ENCODE measurements at places on chromosomes 4 and X.
A peak's percentile ranks its signal among the peaks of the same experiment; 100 is the strongest.

- no peak overlapping the region for H3K27ac ChIP-seq
- H3K4me1 ChIP-seq = no peaks in the 10 kb centered on the region
- no peak for DNase-seq
- H3K27me3 ChIP-seq = no peaks in the 10 kb centered on the region
- H3K36me3 ChIP-seq = no peaks in the 10 kb centered on the region
- no peak overlapping the region for H3K4me3 ChIP-seq
Measured at GRCh38 chrX:65841263-65841662, 173.8 kb downstream of the MSN start.

DNA sequence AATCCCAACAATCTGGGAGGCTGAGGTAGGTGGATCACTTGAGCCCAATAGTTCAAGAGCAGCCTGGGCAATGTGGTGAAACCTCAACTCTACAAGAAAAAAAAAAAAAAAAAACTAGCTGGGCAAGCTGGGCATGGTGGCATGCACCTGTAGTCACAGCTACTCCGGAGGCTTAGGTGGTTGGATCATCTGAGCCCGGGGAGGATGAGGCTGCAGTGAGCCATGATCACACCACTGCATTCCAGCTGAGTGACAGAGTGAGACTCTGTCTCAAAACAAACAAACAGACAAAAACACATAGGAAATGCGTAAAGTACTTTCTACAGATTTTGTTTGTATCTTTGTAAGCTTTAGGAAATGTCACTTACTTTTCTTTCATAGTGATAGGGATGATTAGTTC is 307.2 kb upstream of the NR3C2 start:
- H3K36me3 ChIP-seq = no peaks in the 10 kb centered on the region
- H3K27ac ChIP-seq = no peak overlapping the region
- no peaks in the 10 kb centered on the region for H3K4me1 ChIP-seq

GRCh38 chrX:2486476-2487133 is 14.2 kb downstream of the DHRSX start:
- no peaks in the 10 kb centered on the region for H3K27me3 ChIP-seq
- no peak overlapping the region for H3K27ac ChIP-seq
- no peak for DNase-seq
- no peaks in the 10 kb centered on the region for H3K4me1 ChIP-seq
- no peaks in the 10 kb centered on the region for H3K36me3 ChIP-seq
- H3K4me3 ChIP-seq = no peak overlapping the region

GRCh38 chr4:96406742-96407141 is 566.8 kb downstream of the PDHA2 start:
- DNase-seq = no peak
- H3K4me1 ChIP-seq = no peaks in the 10 kb centered on the region
- H3K27me3 ChIP-seq = no peaks in the 10 kb centered on the region
- H3K27ac ChIP-seq = no peak overlapping the region

DNA sequence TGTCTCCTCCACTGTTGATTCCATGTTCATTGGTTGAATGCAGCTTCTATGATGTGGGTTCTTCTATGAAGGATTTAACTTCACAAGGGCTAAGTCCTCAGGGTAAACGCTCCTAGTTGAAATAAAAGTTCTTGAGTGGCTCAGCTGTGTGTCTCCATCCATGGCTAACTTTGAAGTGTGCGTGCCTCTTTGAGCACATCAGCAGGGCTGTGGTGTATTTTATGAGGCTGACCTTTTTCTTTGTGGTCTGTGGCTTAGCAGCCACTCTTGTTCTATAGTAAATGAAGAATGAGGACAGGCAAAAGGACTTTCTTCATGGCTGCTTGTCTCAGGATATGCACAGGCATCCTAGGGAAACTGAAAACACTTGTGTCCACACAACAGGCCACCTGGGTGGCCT is 88.5 kb downstream of the KIT start:
- no peaks in the 10 kb centered on the region for H3K27me3 ChIP-seq
- no peak overlapping the region for H3K4me3 ChIP-seq

- H3K4me3 ChIP-seq = peak overlapping the region; percentile 45
- DNase-seq = peak; percentile 80
- H3K27ac ChIP-seq = peak overlapping the region; percentile 65
- H3K4me1 ChIP-seq = peaks cover 56% of the 10 kb centered on the region
- no peaks in the 10 kb centered on the region for H3K36me3 ChIP-seq
Measured at GRCh38 chr4:2290974-2291704, 29.2 kb upstream of the MXD4 start.

DNA sequence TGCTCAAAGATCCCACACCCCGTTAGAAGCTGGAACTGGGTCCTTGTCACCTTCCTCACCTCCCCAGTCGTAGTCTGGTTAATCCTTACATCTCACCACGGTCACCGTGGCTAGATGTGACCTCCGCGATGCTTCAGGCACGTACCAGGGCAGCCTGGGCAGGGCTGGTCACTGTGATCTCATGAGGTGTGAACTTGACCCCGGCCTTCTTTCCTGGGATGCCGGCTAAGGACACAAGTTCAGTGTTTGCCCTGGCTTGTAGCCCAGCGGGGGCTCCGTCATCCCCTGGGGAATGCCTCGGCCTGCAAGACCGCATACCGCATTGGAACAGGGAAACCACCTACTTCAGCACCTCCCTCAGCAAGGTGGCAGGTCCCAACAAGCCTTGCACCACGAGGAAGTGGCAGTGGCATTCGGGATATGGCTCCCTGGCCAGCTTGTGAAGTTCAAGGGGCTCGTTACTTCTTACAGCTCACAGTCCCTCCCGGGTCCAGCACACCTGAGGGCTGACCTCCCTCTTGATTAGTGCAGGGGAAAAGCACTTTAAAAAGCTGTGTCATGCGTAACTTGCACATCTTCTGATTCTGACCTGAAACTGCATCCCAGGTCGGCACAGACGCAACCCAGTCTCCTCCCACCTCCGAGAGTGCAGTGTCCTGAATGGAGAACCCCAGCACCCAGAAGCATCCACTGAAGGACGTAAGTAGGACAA is 25.9 kb downstream of the NOP14 start:
- H3K4me3 ChIP-seq = no peak overlapping the region
- peak; percentile 57 for DNase-seq
- peaks cover 41% of the 10 kb centered on the region for H3K4me1 ChIP-seq

- H3K36me3 ChIP-seq = no peaks in the 10 kb centered on the region
- no peaks in the 10 kb centered on the region for H3K4me1 ChIP-seq
- DNase-seq = no peak
- no peak overlapping the region for H3K4me3 ChIP-seq
- H3K27ac ChIP-seq = no peak overlapping the region
Measured at GRCh38 chr4:186726426-186727168, 2.9 kb upstream of the FAT1 start.

GRCh38 chr4:86848732-86849619 is at the start of gene SLC10A6:
Gene SLC10A6, minus strand, starts transcription at chr4:86849384. Its CDS starts 269 bp downstream, at chr4:86849115.
- H3K4me1 ChIP-seq = no peaks in the 10 kb centered on the region
- no peaks in the 10 kb centered on the region for H3K27me3 ChIP-seq
- H3K4me3 ChIP-seq = no peak within 1 kb of the TSS
- no peak for DNase-seq
- no peaks in the 10 kb centered on the region for H3K36me3 ChIP-seq

- no peaks in the 10 kb centered on the region for H3K27me3 ChIP-seq
- no peak overlapping the region for H3K27ac ChIP-seq
- no peaks in the 10 kb centered on the region for H3K4me1 ChIP-seq
- no peak for DNase-seq
- no peaks in the 10 kb centered on the region for H3K36me3 ChIP-seq
- no peak overlapping the region for H3K4me3 ChIP-seq
Measured at GRCh38 chrX:38279188-38279587, 48.1 kb downstream of the RPGR start.

GRCh38 chr4:16213121-16213520 is 13.2 kb downstream of the TAPT1 start:
- H3K4me1 ChIP-seq = peaks cover 41% of the 10 kb centered on the region
- peaks cover 9% of the 10 kb centered on the region for H3K36me3 ChIP-seq
- no peak for DNase-seq
- no peak overlapping the region for H3K4me3 ChIP-seq
- H3K27ac ChIP-seq = no peak overlapping the region

- no peaks in the 10 kb centered on the region for H3K4me1 ChIP-seq
- no peak for DNase-seq
- H3K36me3 ChIP-seq = no peaks in the 10 kb centered on the region
- no peak overlapping the region for H3K27ac ChIP-seq
- H3K27me3 ChIP-seq = no peaks in the 10 kb centered on the region
- no peak overlapping the region for H3K4me3 ChIP-seq
Measured at GRCh38 chr4:173012608-173013007, 156.0 kb upstream of the GALNT7 start.

DNA sequence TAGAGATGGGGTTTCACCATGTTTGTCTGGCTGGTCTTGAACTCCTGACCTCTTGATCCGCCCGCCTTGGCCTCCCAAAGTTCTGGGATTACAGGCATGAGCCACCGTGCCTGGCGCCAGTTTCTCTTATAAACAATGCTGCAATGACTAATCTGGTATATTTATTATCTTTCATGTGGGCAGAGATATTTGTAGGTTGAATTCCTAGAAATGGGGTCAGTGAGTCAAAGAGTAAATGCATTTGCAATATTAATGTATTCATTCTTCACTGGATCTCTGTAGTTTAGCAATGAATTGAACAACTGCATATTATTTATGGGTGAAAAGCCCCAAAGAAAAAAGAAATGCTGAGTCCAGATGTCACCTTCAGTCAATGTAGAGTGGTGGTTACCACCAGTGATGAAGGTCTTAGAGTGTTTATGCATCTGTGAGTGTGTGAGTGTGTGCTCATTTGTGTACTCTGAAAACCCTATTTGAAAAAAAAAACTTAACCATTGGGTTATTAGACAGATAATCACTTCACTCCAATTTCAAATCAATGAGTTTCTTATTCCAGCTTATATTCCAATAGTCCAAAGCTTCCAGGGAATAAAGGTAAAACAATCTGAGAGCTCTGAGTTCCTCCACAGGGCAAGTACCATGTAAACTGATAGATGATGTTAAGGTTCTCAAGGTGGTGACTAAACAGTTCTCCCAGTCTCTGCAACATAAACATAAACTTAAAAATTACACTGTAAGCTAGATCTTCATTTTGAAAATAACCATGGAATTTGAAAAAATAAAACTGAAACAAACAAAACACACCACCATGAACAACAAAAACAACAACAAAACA is 22.6 kb upstream of the CD38 start:
- DNase-seq = no peak
- H3K4me1 ChIP-seq = peaks cover 44% of the 10 kb centered on the region
- H3K27ac ChIP-seq = no peak overlapping the region
- peak overlapping the region; percentile 37 for H3K4me3 ChIP-seq

DNA sequence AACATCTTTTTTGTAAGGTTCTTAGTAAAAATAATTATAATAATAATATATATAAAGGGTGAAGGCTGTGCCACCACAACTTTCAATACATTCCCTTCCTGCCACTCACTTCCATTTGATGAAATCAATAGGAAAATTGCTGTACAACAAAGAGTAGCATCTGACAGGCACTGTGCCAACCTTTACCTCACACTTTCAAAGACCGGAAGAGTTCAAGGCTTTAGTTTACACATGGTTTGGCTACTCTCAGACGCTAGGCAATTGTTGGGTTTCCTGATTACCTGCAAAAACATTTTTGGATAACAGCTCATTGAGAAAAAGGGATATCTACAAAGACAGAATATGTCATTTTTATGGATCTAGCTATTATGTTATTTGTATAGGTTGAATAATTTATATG is 5.5 kb upstream of the ING2 start:
- no peaks in the 10 kb centered on the region for H3K27me3 ChIP-seq
- H3K27ac ChIP-seq = no peak overlapping the region
- DNase-seq = no peak
- peaks cover 15% of the 10 kb centered on the region for H3K4me1 ChIP-seq

GRCh38 chr4:81827577-81828202 is 356.0 kb upstream of the RASGEF1B start:
- H3K4me3 ChIP-seq = no peak overlapping the region
- no peak for DNase-seq
- H3K27me3 ChIP-seq = no peaks in the 10 kb centered on the region
- no peak overlapping the region for H3K27ac ChIP-seq
- H3K4me1 ChIP-seq = no peaks in the 10 kb centered on the region

- no peaks in the 10 kb centered on the region for H3K36me3 ChIP-seq
- no peaks in the 10 kb centered on the region for H3K4me1 ChIP-seq
- no peak overlapping the region for H3K27ac ChIP-seq
- H3K4me3 ChIP-seq = no peak overlapping the region
- no peaks in the 10 kb centered on the region for H3K27me3 ChIP-seq
Measured at GRCh38 chrX:83759872-83760271, 101.1 kb upstream of the CYLC1 start.

GRCh38 chrX:119885554-119886428 is 9.9 kb upstream of the AKAP14 start:
- H3K4me1 ChIP-seq = peaks cover 7% of the 10 kb centered on the region
- H3K4me3 ChIP-seq = peak overlapping the region; percentile 41
- no peaks in the 10 kb centered on the region for H3K36me3 ChIP-seq
- peak; percentile 43 for DNase-seq
- H3K27me3 ChIP-seq = no peaks in the 10 kb centered on the region

DNA sequence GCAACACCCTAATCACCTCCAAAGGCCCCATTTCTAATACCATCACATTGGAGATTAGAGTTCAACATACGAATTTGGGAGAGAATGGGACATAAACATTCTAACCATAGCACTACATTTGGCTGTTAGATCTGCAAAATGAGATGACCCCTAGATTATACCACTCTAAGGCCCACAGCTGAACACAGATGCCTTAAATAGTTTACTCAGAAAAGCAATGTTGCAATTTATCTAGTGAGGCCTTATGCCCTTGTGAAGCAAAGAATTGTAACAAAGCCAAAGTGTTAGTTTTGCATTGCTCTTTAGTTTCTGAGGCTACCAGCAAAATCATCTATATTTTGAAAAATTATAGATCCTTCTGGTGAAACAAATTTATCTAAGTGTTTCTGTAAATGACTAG is 31.6 kb upstream of the ARHGEF6 start:
- H3K4me1 ChIP-seq = no peaks in the 10 kb centered on the region
- H3K4me3 ChIP-seq = no peak overlapping the region
- H3K36me3 ChIP-seq = no peaks in the 10 kb centered on the region
- no peak overlapping the region for H3K27ac ChIP-seq
- no peak for DNase-seq
- no peaks in the 10 kb centered on the region for H3K27me3 ChIP-seq

DNA sequence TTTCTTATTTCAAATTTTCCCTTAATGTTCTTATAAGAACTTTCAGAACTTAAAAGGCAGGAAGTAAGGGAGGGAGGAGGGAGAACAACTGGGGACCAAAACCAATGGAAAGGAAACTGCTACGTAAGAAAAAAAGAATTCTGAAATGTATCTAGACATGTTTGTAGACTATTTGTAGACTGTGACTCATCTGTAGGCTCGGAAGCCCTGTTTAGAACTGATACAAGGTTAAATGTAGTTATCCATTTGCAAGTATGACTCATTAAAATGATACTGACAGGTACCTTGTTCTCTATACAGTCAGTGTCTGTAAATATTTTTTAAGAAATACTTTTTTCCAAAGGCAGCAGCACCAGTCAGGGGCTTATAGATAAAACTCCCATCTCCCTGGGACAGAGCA is 202.0 kb downstream of the DHX15 start:
- no peak overlapping the region for H3K4me3 ChIP-seq
- no peak overlapping the region for H3K27ac ChIP-seq
- H3K4me1 ChIP-seq = no peaks in the 10 kb centered on the region
- DNase-seq = no peak

GRCh38 chr4:100869276-100869675 is 351.5 kb upstream of the EMCN start:
- H3K4me3 ChIP-seq = no peak overlapping the region
- no peaks in the 10 kb centered on the region for H3K36me3 ChIP-seq
- DNase-seq = no peak
- H3K27me3 ChIP-seq = no peaks in the 10 kb centered on the region
- no peaks in the 10 kb centered on the region for H3K4me1 ChIP-seq
